Activated CD8-positive, alpha-beta memory T cell treated with anti-CD3 and anti-CD28 coated beads for 4 hours (primary cell): ENCODE measurements at places on chromosomes 1 and 21.

DNA sequence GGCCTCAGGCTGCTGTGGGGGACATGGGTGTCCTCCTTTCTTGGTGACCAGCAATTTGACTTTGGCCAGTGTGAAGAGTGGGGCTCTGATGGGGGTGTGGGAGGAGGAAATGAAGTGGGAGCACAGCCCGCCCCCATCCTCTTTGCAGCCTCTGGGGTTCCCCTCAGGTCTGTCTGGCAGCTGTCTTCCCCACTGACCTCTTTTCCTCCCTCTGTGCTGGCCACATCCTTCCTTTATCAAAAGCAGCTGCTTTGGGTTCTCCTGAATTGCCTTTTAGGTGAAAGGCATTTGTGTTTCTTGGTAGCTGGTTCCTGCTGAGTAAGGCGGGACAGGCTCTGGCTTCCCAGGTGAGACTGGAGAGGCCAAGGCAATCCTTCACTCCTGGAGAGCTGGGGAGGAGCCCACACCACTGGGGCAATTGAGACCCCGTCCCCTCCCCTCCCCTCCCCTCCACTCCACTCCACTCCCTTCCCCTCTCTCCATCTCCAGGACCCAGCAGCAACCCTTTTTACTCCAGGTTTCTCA is 24.9 kb downstream of the PCAT6 start:
- DNase-seq, result no peak

GRCh38 chr1:115492880-115493279 is 148.9 kb upstream of the VANGL1 start:
- DNase-seq, result no peak

GRCh38 chr1:211551638-211552460 is 27.1 kb downstream of the SLC30A1 start:
- no peak for DNase-seq

GRCh38 chr1:185957441-185958363 is 223.5 kb downstream of the HMCN1 start:
- DNase-seq, result no peak

DNA sequence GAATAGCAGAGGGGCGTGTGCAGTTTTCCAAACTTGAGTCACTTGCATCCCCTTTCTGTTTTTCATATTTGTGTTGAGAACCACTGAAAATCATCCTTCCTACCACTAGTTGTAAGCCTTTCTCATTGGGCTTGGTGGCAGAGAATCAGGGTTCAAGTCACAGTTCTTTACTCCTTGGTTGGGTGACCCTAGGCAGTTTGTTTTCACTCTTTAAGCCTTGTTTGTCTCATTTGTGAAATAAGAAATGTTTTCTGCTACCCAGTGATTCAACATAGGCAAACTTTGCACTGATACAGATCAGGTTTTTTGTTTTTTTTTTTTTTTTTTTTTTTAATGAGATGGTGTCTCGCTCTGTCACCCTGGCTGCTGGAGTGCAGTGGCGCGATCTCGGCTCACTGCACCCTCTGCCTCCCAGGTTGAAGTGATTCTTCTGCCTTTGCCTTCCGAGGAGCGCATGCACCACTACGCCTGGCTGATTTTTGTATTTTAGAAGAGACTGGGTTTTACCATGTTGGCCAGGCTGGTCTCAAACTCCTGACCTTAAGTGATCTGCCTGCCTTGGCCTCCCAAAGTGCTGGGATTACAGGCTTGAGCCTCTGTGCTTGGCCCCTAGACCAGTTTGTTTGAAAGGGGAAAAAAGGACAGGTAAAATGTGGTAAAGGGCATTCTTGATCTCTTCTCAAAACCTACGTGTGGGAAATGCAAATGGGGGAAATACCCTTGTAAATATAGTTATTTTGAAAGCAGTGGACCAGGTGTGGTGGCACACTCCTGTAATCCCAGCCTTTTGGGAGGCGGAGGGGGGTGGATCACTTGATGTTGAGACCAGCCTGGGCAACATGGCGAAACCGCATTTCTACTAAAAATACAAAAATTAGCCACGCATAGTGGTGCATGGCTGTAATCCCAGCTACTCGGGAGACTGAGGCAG is 3.2 kb downstream of the CLIC4 start:
- no peak for DNase-seq

GRCh38 chr1:109910963-109911798 is 532 bp downstream of the CSF1 start:
- DNase-seq, result no peak

DNA sequence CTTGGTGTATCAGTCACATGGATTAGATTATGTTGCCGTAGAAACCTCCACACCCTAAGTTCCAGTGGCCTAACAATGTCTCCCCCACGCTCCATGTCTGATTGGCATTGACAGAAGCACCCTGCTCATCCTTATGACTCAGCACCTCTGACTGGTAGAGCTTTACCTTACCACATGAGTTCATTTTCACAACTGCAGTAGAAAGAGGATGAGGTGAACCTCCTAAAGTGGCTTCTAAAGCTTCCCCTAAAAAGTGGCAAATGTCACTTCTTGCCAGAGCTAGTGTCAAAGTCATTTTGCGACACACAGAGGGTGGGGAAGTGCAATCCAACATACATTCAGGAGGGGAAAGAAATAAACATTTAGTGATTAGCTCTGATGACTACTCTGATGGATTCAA is 30.6 kb upstream of the LYPD8 start:
- no peak for DNase-seq

DNA sequence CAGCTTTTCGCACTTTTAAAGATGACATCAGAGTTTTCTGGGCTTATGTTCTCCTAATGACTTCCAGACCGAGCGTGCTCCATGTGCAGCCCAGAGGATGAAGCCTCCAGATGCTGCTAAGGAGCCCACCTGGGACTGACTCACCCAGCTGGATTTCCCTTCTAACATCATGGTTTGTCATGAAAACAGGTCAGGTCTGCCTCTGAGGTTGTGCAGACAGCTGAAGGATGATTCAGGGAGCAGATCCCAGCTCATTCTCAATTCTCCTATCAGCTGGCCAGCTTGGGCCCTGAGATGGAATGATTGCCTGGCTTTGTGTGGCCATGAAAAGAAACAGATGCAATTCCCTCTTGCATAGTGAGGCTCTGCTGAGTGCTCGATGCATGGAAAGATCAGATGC is 123.9 kb upstream of the DUSP10 start:
- DNase-seq, result no peak

GRCh38 chr1:218673170-218673569 is 328.0 kb downstream of the TGFB2 start:
- DNase-seq, result no peak

DNA sequence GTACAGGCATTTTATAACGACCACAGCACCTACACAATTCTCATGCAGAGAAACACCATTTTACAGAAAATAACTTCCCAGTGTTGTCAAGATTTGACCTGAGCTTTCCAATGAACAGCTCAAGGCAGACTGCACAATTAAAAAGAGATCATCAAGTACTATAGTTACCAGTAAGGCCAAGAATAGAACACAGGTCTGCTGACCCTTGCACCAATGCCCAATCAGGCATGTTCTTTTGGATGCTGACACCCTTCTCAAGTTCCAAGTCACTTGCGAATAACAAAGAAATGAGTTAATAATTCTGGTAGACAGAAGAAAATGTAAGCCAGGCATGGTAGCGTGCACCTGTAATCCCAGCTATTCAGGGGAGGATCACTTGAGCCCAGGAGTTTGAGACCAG is 101.9 kb downstream of the SLC45A1 start:
- DNase-seq, result no peak
